Activated CD4-positive, alpha-beta T cell treated with anti-CD3 and anti-CD28 coated beads, Interleukin-2, amount 50 U/mL, for 24 hours (primary cell): ENCODE measurements at places on chromosomes 1 and 21.

DNA sequence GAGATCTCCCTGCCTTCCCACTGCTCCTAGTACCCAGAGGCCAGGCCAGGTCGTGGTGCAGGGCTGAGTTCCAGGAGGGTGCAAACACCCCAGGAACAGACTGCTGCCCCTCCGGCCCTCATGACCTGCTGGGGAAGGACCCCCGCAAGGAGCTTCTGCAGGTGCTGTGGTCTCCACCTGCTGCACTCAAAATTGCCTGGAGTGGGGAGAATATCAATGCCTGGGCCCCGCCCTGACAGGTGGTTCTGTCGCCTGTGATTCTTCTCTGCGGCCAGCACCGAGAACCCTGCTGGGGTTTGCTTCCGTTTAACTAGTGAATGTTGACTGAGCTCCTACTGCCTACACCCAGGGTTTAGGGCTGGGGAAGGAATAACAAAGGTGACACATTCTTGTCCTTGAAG lies 2.1 kb upstream of the TFF3 start:
- DNase-seq, result no peak

DNA sequence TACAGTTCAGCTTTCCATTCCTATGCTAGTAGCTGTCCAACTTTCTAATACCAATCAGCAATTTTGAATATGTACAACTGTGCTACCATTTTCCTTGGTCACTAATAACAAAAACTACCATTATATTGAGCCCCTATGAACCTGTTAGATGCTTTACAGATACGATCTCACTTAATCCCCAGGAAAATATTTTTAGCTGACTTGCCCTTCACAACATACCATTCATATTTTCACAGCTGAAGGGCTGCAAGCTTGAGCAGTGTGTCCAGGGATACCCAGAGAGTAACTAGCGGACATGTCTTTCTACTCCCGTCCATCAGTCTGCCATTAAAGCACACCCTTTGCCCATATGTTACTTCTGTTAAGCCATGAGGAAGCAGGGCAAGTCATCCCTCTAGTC lies 140.5 kb downstream of the SPATA46 start:
- DNase-seq, result no peak

DNA sequence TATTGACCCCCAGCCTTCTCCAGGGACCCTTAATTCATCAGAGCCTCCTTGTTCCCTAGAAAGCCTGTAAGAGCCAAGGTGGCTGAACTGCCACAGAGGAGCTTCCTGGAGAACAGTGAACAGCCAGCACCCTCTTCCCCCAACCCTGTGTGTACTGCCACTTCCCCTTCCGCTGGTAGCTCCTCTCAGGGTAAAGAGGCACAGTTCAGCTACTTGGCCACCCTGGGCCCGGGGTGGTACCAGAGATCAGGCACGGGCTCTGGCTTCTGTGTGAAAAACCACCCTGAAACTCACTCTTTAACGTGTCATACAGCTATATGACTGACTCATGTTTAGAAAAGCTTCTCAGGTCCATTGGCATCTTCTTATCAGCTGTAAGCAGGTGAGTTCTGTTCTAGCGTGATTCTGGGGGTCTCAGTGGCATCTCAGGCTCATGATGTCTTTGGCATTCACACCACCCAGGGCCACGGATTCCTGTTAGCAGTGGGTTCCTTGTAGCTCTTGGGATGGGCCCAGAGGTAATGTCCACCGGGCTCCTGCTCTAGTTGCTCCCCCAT lies 22.4 kb downstream of the ARMH1 start:
- no peak for DNase-seq

DNA sequence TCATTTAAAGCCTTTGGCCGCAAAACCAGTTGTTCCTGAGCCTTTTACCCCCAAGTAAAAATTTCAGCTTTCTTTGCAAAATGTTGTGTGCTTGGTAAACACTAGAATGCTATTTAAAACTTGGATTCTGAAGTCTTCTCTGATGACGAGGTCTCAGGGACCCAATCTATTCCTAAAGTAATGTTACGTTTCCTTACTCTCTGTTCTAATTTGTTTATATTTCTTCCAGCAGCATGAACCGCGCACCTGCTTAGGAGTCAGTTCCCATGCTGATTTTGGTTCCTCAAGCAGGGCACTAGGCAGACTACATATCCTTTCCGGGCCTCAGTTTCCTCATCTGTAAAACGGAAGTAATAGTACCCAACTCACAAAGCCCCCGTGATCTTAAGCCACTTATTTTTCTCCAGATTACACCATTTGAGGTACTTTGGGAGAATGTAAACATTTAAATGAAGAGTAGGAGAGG lies 969 bp upstream of the ALDH4A1 start:
- DNase-seq, result no peak

GRCh38 chr1:13825033-13825432 lies 125.0 kb downstream of the PRDM2 start:
- no peak for DNase-seq

DNA sequence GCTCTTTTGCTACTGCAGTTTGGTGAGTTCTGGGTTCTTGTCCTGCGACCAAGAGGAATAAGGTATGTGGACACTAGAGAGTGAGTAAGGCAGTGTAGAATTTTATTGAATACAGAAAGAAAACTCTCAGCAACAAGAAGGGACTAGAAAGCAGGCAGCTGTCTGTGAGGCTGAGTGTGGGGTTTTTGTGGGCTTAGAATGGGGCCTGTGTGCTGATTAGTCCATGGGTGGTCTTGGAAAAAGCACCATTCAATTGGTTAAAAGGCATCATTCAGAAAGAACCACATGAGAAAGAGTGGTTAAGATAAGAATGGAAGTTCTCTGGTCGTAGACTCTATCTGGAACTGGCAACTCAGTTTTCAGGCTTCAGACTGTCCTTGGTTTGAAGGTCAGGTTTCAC lies 298.8 kb downstream of the TGFB2 start:
- DNase-seq, result no peak

DNA sequence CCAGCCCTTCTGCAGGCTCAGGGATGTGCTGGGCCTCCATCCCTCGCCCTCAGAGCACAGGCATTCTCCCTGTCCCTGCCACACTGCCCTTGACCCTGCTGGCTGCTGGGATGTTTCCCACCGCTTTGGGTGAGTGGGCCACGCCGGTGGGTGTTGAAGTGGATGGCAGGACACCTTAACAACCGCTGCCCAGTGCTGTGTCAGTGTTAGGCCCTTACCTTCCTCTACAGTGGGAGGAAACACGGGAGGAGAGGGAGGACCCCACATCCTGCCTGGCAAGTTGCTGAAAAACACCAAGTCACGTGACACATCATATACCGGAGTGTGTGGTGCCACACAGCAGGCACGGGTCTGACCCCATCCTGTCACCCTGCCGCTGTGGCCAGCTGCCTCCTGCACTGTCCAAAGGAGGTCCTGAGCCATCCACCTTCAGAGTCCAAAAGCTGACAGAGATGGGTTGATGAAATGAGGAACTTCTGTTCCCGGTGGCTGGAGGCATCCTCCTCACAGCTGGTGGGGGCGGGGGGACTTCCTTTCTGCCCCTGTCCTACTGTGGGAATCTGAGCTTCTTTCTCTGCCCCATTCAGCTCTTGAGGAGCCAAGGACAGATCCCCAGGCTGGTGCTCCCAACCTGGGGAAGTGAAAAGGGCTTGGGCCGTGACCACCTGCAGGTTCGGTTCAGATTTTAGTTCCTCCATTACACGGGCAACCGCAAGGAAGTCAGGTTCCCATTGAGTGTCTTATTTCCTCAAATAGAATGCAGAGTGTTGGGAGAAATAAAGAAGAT lies 3.2 kb upstream of the THEMIS2 start:
- DNase-seq, result peak; percentile 26

GRCh38 chr1:156999596-157000320 lies 45.8 kb downstream of the ARHGEF11 start:
- DNase-seq, result no peak

DNA sequence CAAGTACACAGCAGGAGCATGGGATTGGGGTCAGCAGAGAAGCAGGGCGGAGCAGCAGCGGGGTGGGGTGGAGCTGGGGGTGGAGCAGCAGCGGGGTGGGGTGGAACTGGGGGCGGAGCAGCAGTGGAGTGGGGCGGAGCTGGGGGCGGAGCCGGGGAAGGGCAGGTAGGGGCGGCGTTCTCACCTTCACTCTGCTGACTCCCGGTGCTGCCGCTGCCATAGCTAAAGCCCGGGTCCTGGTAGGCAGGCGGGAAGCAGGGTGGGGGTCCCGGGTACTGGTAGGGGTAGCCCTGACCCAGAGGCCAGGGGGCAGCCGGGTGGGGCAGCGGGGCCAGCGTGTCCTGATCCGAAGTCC lies 6.7 kb downstream of the TAS1R3 start:
- DNase-seq, result peak; percentile 25

DNA sequence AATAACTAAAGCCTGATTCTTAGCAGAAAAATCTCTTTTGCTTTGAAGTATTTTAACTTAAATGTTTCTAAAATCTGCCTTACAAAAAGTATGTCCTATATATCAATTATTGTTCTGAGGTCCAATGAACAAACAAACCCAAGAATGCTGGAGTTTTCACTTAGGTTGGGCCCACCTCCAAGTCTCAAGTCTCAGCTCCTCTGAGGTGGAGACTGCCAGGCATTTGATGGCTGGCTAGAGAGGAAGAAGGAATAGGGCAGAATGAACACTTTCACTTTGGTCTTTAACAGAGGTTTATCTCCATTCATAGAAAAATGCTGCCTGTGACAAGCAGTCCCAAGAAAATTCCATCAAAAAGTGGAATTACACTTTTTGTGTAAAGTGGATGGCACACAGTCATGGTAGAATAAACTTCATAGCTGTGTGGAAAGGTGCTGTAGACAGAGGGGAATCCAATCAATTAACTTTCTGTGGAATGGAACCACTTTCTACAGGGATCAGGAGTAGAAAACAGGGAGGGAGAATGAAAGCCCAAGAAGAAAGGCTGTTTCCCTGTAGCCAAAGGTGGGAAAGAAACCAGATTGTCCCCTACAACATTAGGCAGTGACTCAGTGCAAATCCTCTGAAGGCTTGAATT lies 349.4 kb upstream of the RUNX1 start:
- DNase-seq, result no peak

DNA sequence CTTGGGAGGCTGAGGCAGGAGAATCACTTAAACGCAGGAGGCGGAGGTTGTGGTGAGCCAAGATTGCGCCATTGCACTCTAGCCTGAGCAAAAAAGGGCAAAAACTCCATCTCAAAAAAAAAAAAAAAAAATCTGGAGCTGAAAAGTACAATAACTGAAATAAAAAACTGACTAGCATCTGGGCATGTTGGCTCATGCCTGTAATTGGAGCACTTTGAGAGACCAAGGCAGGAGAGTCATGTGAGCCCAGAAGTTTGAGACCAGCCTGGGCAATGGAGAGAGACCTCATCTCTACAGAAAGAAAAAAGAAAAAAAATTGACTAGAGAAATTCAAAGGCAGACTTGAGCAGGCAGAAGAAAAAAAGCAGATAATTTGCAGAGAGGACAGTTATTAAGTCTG lies 18.1 kb downstream of the CLDN19 start:
- DNase-seq, result no peak

GRCh38 chr1:171983584-171983983 lies 142.3 kb downstream of the DNM3 start:
- no peak for DNase-seq

- DNase-seq, result no peak
Measured at GRCh38 chr1:1165485-1165884, 8.2 kb upstream of the TTLL10 start.

GRCh38 chr1:201566933-201567801 lies 28.2 kb downstream of the NAV1 start:
- DNase-seq, result no peak

GRCh38 chr1:226664413-226665101 lies 74.5 kb downstream of the ITPKB start:
- no peak for DNase-seq

- no peak for DNase-seq
Measured at GRCh38 chr1:208100906-208101305, 143.3 kb downstream of the PLXNA2 start.

- no peak for DNase-seq
Measured at GRCh38 chr1:175844877-175845276, 101.5 kb upstream of the TNR start.

- DNase-seq, result no peak
Measured at GRCh38 chr1:84103197-84103992, 40.7 kb upstream of the PRKACB start.

GRCh38 chr1:244294599-244295224 lies 157.0 kb downstream of the ADSS2 start:
- no peak for DNase-seq

- DNase-seq, result no peak
Measured at GRCh38 chr1:21066356-21067012, 110.2 kb downstream of the EIF4G3 start.

DNA sequence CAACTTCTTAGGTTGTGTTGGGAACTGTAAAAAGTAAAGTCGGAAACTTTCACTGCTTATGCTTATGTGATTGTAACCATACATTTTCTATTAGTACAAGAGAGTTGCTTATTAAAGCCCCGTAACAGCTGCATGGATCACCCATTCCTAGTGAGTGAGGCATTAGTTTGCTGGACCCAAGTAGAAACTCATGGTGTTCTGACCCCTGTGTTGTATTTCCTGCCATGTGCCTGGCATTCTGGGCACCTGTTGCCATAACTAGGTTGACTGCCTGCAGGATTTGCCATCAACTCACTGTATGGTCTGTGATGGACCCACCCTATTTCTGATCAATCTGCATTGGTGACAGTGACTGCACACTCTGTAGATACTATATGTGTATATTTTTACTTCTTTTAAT lies 173.0 kb downstream of the PGBD5 start:
- DNase-seq, result no peak

GRCh38 chr1:26626994-26627393 lies 68.8 kb upstream of the ARID1A start:
- no peak for DNase-seq

DNA sequence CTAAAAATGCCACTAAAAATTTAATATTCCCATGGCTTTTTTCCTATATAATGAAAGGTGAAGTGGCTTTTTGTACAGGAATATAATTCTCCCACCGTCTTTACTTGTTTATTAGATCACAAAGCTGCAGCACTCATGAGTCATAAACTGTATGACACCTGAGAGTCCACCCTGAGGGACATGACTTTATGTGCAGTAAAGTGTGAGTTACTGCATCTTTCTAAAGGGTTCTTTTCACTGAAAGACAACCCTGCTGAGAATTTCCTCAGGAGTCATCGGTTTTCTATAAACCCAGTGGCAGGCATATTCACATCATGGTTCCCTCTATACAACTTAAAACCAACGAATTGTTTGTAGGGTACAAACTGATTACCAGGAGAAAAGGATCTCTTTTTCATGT lies 77.4 kb downstream of the APP start:
- DNase-seq, result no peak

DNA sequence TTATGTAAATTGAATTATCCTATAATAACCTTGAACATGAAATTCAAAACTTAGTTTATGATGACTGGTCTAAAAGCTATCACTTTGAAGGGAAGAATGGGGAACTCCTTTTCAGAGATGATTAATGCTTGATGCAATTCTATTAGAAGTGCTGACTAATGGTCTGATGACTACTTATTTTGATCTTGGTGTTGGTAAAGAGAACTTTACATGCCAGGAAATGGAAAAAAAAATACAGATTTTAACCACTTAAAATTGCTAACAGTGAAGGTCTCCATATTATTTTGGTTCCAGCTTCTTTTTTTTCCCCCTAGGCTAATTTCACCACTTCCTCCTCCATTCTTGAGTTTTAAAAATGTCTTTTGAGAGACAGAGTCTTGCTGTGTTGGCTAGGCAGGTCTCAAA lies 22.9 kb downstream of the S1PR1 start:
- DNase-seq, result no peak
